Activated naive CD8-positive, alpha-beta T cell treated with anti-CD3 and anti-CD28 coated beads, Interleukin-2, amount 10 ng/mL, durations not matched to agents 7 days and 5 days (primary cell): ENCODE measurements at places on chromosomes 11 and 22. TPM values are rescaled to one million over a fixed set of nuclear protein-coding genes. Genes with fewer than 3 reads are reported as not detected.

DNA sequence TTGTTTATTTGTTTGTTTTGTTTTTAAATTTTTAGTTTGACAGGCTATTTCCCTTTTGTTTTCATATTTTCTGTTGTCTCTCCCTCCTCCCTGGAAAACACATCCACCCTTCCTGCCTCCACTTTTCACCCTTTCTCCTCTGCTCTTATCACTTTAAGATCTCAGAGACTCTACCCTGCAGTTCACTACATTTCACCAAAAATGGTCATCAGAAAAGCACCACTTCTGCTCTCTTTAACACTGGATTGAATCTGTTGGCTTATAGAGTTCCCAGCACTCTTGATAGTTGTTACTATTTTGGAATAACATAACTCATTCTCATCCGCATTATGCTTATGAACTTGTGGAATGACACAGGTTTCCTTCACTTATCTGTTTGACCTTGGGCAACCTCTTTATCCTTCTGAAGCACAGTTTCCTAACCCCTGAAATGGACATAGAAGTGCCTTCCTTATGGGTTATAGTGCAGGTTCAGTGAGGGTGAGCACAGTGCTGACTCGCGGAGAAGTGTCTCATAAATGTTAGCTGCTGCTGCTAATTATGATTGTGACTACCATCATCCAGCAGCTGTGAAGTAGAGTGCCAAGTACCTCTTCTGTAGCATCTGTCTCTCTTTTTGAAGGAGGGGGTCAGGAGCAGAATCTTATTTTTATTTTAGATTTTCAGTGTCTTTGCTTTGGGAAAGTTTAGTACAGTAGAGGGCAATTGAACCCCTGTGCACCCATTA, 15.0 kb downstream of the TEAD1 start:
- H3K4me3 ChIP-seq, result no peak overlapping the region
- DNase-seq, result no peak
- peaks cover 63% of the 10 kb centered on the region for H3K27me3 ChIP-seq

DNA sequence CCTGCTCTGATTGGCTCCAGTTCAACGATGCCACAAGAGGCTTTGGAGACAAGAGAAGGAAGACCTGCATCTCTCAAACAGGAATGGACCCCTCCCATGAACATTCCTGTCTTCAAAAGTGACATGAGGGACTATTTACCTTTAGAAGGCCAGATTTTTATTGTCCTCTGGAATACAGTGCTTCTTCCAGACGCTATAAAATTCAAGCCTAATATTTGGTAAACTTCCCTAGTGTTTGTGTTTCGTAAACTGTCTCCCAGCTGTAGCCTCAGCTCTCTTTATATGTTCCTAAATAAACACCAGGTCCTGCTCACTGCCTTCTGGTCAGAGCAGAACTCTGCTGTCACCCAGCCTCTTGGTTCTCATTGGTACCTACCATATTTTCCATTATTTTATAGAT, 157.8 kb downstream of the CCDC34 start:
- H3K27ac ChIP-seq, result no peak overlapping the region
- H3K27me3 ChIP-seq, result no peaks in the 10 kb centered on the region
- H3K36me3 ChIP-seq, result no peaks in the 10 kb centered on the region
- no peak overlapping the region for H3K4me3 ChIP-seq
- no peak for DNase-seq

GRCh38 chr11:96863520-96863919, 473.7 kb downstream of the JRKL start:
- H3K27me3 ChIP-seq, result no peaks in the 10 kb centered on the region
- H3K36me3 ChIP-seq, result no peaks in the 10 kb centered on the region
- no peak overlapping the region for H3K4me3 ChIP-seq
- no peak overlapping the region for H3K27ac ChIP-seq

DNA sequence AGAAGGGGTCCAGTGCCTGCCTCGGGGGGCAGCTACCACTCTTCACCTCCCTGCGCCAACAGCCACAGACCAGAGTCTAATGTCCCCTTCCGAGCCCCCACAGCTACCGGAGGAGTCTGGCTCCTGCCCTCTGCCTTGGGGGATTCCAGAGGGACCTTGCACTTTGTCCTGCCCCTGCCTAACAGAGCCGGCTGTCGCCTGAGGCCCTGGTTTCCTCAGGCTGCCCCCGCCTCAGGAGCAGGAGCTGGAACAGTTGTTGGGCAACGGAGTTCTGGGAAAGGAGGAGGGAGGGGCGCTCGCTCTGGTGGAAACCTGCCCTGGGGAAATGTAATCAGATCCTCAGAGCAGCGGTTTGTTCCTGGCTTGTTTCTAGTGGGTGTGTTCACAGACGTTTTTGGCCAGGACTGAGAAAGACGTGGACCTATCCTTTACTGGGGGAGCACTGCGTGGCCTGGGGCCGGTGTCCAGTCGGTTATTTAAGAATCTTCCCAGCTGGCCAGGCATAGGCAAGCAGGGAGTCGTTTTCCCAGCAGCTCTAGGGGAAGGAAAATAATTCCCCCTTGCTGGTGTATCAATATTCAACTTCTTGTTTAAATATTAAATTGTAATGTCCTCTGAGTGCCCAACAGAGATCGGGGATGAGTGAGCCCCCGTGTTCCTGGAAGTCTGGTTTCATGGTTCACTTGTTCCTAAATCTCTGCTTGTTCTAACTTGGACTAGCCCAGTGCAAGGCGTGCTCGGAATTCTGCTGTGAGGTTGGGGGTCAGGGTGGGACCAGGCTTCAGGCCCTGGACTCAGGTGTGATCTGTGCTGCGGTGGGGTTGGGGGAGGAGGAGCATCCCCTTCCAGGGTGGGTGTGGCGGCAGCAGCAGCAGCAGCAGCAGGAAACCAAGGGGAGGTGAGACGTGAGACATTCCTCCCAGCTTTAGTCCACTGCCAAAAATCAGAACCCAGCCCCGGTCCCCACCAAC, 32.1 kb downstream of the A4GALT start:
- no peak overlapping the region for H3K27ac ChIP-seq
- H3K4me1 ChIP-seq, result no peaks in the 10 kb centered on the region
- peaks cover 2% of the 10 kb centered on the region for H3K27me3 ChIP-seq
- H3K36me3 ChIP-seq, result no peaks in the 10 kb centered on the region
- DNase-seq, result no peak

- H3K27me3 ChIP-seq, result no peaks in the 10 kb centered on the region
- DNase-seq, result peak; percentile 71
- no peak overlapping the region for H3K27ac ChIP-seq
- H3K36me3 ChIP-seq, result peaks cover 17% of the 10 kb centered on the region
- no peak overlapping the region for H3K4me3 ChIP-seq
Observed at GRCh38 chr22:21972293-21972779, 10.3 kb downstream of the TOP3B start.

DNA sequence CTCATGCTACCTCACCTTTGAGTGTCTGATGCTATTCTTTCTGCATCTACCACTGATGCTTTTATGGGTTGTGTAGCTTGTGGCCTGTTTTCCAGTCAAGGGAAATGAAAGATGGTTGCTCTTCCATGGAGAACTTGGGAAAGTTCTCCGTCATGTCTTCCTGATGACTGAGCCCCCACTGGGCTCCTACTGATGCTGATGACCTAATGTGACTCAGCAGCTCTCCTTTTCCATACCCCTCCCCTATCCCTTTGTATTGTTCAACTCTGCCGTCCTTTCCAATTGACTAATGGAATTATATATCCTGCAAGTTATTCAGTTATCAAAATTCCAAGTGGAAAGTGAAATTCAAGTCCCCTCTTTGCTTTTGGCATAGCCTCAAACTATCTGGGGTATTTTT, 44.7 kb downstream of the REXO2 start:
- no peak overlapping the region for H3K27ac ChIP-seq
- H3K36me3 ChIP-seq, result no peaks in the 10 kb centered on the region
- no peaks in the 10 kb centered on the region for H3K27me3 ChIP-seq
- H3K4me3 ChIP-seq, result no peak overlapping the region
- no peak for DNase-seq

- no peak overlapping the region for H3K27ac ChIP-seq
- DNase-seq, result no peak
- H3K36me3 ChIP-seq, result no peaks in the 10 kb centered on the region
- H3K27me3 ChIP-seq, result no peaks in the 10 kb centered on the region
- no peak overlapping the region for H3K4me3 ChIP-seq
- H3K4me1 ChIP-seq, result no peaks in the 10 kb centered on the region
Observed at GRCh38 chr11:129144256-129144655, 47.9 kb downstream of the ARHGAP32 start.

GRCh38 chr11:133081730-133082452, 450.4 kb downstream of the OPCML start:
- H3K27me3 ChIP-seq, result peaks cover 30% of the 10 kb centered on the region
- no peak overlapping the region for H3K4me3 ChIP-seq
- peaks cover 5% of the 10 kb centered on the region for H3K4me1 ChIP-seq
- H3K27ac ChIP-seq, result no peak overlapping the region
- no peaks in the 10 kb centered on the region for H3K36me3 ChIP-seq

DNA sequence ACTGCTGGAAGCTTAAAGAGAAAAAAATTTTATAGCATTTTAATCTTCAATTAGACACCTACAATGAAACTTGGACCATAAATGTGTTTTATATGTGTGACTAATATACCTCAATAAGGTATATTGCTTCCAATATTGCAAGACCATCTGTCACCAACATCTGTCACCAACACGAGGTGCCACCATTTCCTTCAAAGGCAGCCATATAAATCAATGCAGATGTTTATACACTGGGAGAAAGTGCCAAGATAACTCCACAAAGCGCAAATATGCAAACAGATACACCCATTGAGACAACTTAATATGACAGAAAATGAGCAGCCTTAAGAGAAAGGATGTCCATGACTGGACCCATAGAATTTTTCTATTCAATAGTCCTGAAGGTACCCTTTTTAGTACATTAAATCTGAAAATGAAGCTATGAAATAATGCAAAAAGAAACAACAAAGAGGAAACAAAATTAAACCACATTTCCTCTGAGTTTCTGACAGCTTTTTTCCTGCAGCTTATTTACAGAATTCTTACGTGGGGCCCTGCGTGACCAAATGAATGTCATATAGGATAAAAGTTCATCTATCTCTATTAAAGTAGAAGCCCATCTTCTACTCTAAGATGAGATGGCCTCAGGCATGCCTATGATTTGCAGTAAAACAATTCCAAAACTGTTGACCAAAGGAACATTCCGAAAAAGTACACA, 12.5 kb downstream of the MPZL3 start:
- H3K27ac ChIP-seq, result peak overlapping the region; percentile 90
- H3K36me3 ChIP-seq, result peaks cover 29% of the 10 kb centered on the region
- DNase-seq, result no peak
- no peaks in the 10 kb centered on the region for H3K27me3 ChIP-seq
- peaks cover 59% of the 10 kb centered on the region for H3K4me1 ChIP-seq

DNA sequence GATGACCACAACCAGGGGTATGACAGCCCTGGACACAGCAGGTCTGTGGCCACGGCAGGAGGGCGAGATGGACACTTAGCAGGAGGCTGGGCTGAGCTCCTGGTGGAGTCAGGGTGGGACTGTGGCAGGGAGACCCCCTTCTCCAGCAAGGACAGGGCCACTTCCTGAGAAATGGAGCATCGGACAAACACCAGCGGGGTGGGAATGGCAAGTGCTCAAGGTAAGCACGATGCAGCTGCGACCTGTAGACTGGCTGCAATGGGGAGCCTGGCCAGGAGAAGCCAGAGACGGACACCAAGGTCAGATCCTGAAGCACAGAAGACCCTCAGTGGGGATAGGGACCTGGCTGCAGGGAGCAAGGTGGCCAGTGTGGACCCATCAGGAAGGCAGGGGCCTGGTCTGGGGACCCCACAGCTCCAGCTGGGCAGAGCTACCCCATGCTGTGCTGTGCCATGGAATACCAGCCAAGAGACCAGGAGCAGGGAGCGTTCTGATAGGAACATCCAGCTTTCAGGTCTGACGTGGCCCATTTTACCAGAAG, 29.2 kb downstream of the RSPH14 start:
- no peaks in the 10 kb centered on the region for H3K36me3 ChIP-seq
- H3K4me3 ChIP-seq, result no peak overlapping the region
- H3K27me3 ChIP-seq, result no peaks in the 10 kb centered on the region
- no peak overlapping the region for H3K27ac ChIP-seq

GRCh38 chr11:130611791-130612251, 163.4 kb downstream of the ADAMTS15 start:
- no peaks in the 10 kb centered on the region for H3K36me3 ChIP-seq
- no peak for DNase-seq
- no peak overlapping the region for H3K27ac ChIP-seq
- H3K4me3 ChIP-seq, result no peak overlapping the region
- H3K27me3 ChIP-seq, result no peaks in the 10 kb centered on the region

GRCh38 chr11:87141980-87142514, 104.3 kb downstream of the TMEM135 start:
- no peak overlapping the region for H3K4me3 ChIP-seq
- peaks cover 6% of the 10 kb centered on the region for H3K4me1 ChIP-seq
- no peak overlapping the region for H3K27ac ChIP-seq
- DNase-seq, result no peak
- H3K27me3 ChIP-seq, result no peaks in the 10 kb centered on the region

- no peak for DNase-seq
- H3K4me3 ChIP-seq, result no peak overlapping the region
- no peaks in the 10 kb centered on the region for H3K27me3 ChIP-seq
- no peak overlapping the region for H3K27ac ChIP-seq
- H3K36me3 ChIP-seq, result no peaks in the 10 kb centered on the region
Observed at GRCh38 chr11:43267856-43268580, 43.8 kb upstream of the API5 start.

- DNase-seq, result no peak
- no peaks in the 10 kb centered on the region for H3K4me1 ChIP-seq
- H3K27ac ChIP-seq, result no peak overlapping the region
- H3K36me3 ChIP-seq, result no peaks in the 10 kb centered on the region
- H3K4me3 ChIP-seq, result no peak overlapping the region
Observed at GRCh38 chr11:120908461-120909181, 115.3 kb upstream of the TBCEL start.

- no peaks in the 10 kb centered on the region for H3K4me1 ChIP-seq
- peaks cover 6% of the 10 kb centered on the region for H3K36me3 ChIP-seq
- no peaks in the 10 kb centered on the region for H3K27me3 ChIP-seq
Observed at GRCh38 chr22:50225200-50225969, 19.4 kb downstream of the TUBGCP6 start.

GRCh38 chr11:66272596-66272995, 4.2 kb downstream of the RAB1B start:
- peak overlapping the region; percentile 49 for H3K4me3 ChIP-seq
- peak overlapping the region; percentile 11 for H3K27ac ChIP-seq
- no peaks in the 10 kb centered on the region for H3K27me3 ChIP-seq
- peaks cover 41% of the 10 kb centered on the region for H3K4me1 ChIP-seq
- H3K36me3 ChIP-seq, result peaks cover 32% of the 10 kb centered on the region

DNA sequence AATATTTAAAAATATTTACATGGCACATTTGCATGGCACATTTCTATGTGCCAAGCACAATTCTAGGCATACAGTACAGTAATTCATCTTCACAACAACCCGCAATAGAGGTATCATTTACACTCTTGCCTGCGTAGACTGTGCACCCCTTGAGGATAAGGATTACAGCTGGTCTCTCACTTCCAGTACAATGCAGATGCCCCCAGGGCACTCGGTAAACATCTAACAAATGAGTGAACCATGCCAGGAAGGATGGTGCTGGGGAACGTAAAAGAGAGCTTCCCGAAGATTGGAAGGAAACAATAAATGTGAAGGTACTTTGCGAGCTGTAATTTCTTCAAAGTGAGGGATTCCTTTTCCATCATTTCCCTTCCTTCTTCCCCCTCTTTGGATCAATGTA, 1.3 kb downstream of the PRPF19 start:
- DNase-seq, result no peak
- peaks cover 30% of the 10 kb centered on the region for H3K4me1 ChIP-seq
- H3K36me3 ChIP-seq, result no peaks in the 10 kb centered on the region
- peak overlapping the region; percentile 81 for H3K4me3 ChIP-seq

Gene XKR3
- not detected for total RNA-seq

Gene C11orf71
- total RNA-seq, result 12.0 TPM

Gene INPP5J
- total RNA-seq, result 0.39 TPM

Gene HIC2
- total RNA-seq, result 7.0 TPM

Gene THYN1
- 66.8 TPM for total RNA-seq

Gene VSIG2
- 0.34 TPM for total RNA-seq

Gene PKDREJ
- not detected for total RNA-seq

Gene MRGPRX3
- not detected for total RNA-seq

Gene OR5L2
- not detected for total RNA-seq

Gene KRTAP5-8
- total RNA-seq, result not detected

Gene OR8J3
- total RNA-seq, result not detected

Gene NPAS4
- 0.23 TPM for total RNA-seq
